Urothelium cell line (cell line): ENCODE measurements at places on chromosomes 11 and 22.

- DNase-seq, result no peak
These were observed 34.3 kb downstream of the PLEKHA7 start for GRCh38 chr11:16979703-16980622.

DNA sequence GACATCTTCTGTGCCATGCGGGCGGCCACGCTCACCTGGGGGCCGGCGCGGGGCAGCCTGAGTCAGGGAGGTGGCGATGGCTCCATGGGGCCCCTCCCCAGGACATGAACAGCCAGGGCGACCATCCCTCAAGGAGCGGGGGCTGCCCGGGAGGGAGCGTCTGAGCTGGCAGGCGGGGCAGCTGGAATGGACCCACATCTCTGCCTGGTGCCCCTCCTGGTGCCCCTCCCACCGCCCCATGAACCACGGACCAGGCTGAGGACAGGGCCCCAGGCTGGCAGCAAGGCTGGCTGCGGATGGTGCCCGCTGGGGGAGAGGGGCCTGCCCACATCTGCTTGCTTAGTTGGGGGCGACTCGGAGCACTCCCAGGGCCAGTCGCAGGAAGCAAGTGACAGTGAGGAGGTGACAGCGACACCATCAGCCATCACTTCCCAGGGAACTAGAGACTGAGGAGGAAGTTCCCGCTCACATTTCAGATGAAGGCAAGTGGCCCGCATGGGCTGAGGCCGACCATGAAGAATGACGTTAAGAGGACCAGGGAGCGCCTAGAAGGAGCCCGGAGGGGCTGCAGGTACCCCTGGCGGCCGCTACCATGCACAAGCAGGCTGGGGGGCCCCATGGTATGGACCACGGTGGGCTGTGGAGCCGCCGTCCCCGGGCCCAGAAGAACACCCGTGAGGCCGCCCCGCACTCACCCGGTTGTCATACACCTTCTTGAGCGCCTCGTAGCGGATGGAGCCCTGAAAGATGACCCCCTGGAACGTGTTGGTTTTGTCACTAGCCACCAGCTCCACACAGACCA lies 37.3 kb downstream of the KIAA0930 start:
- no peak for DNase-seq

- no peak for DNase-seq
These were observed 23.4 kb downstream of the CHRDL2 start for GRCh38 chr11:74707602-74708510.

DNA sequence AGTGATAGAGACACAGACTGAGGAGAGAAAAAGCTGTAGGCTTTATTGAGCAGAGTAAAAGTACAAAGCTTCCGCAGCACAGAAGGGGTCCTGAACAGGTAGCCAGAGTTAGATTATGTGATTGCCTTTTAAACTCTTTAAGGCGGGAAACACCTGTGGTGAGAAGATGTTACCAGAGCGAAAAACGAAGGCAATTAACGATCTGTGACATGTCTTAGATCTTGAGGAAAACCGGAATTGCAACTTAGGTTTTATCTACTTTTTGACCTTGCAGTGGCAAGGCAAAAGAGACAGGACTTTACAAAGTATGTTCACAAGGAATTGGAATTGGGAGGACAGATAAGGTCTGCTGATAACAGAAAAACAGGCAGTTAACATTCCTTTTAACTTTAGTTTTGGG lies 493.6 kb upstream of the FAT3 start:
- no peak for DNase-seq

- DNase-seq, result no peak
These were observed 64.4 kb downstream of the MYH9 start for GRCh38 chr22:36323182-36323854.

DNA sequence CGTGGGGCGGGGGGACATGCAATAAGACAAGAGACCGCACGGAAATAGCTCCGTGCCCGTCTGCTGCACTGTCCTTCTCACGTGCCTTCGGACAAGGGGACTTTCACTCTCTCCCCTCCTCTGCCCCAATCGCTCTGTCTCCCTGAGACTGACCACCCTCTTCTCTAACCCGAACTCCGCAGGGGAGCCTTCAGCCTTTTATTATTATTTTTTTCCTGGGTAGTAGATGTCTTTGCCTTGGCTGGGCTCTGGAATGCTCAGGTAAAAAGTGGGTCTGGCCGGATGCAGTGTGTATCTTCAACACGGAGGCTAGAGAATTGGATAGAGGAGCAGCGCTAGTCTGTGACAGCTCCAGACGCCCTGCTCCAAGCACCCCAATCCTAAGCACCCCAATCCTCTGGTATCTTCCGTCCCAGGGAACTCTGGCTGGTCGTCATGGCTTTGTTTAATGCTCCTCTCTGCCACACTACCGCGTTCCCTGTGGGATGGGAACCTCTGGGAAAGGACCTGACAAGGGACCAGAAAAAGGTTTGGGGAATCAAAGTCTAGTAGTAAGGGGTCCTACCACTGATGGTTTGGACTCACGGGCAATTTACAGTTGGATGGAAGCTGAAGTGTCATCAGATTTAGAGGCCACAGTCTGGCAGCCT lies 25.1 kb upstream of the ROBO3 start:
- DNase-seq, result no peak

- no peak for DNase-seq
These were observed 6.1 kb upstream of the APOA5 start for GRCh38 chr11:116797816-116798215.

DNA sequence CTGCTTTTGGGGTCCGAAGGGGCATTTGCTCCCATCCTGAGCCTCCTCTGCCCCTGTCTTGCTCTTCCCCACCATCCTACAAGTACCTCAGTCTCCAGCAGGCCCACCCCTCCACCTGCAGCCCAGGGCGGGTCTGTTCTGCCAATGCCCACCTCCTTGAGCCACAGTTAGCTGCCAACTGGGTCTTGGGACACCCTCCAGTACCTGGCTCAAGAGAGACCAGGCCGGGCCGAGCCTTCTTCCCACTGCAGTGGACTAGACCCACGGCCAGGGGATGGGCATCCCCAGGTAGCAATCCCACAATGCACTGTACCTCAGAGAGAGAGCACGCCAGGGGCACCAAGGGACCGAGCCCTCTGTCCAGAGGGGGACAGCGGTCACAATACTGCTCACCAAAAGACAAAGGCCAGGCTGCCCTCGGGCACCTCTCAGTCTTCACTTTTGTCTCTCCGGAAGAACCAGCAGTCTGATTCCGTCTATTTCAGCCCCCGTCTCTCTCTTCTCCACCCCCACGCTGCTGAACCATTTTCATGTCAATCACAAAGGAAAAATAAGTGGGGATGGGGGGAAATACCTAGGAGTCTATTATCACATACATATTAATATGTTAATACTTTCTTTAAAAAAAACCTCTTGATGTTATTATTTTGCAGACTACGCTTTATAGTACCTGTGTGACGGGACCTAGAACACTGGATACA lies 51.7 kb downstream of the SYT13 start:
- no peak for DNase-seq

GRCh38 chr11:100584201-100584985 lies 102.7 kb upstream of the ARHGAP42 start:
- DNase-seq, result no peak

GRCh38 chr11:360326-361280 lies 8.7 kb upstream of the B4GALNT4 start:
- DNase-seq, result no peak

DNA sequence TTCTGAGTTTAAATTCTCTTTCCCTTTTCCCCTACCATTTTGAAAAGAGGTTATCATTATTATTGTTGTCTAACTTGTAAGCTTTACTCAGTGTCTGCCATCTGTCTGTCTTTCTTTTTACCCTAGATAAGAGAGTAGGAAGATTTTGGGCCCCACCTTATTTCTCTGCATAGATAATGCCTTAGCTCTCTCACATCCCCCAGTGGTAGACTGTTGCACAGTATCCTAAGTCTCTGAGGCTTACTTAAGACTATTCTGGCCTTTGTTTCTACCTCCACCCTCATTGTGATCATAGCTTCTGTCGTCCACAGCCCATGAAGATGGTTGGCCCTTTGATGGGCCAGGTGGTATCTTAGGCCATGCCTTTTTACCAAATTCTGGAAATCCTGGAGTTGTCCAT lies 3.6 kb upstream of the OR51L1 start:
- DNase-seq, result no peak
